ENCODE measurements at places on chromosomes 7 and 10.

DNA sequence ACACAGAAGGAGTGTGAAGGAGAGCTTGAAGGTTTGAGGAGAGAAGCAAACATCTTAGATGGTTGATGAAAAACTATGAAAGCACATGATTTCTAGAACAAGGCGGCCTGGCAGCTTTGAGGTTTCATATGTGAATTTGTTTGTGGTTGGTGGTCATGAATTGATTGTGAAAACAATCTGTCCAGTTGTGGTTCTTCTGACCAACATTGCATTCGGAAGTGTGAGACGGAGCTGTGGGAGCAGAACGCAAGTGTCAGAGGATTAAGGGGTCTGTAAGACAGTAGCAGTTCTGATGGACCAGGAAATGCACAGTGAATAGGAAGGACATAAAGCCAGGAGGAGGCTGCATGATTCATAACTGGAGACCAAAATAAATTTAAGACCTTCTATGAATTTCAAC is 594.6 kb downstream of the NXPH1 start:
- DNase-seq: no peak

DNA sequence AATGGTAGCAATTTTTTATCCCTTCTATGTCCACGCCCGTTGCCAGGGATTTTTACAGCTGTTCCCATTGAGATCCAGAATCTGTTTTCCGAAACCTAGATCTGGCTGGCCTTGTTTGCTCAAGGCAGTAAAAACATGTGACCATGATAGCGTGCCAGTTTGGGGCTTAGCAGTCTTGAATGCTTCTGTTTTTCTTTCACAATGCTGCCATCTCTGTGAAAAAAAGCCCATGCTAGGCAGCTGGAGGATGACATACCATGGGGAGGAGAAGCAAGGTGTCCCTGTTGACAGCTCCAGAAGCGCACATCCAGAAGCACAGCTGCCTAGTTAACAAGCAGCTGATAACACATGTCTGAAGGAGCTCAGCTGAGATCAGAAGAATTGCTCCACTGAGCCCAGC is 2.2 kb upstream of the ZNF92 start:
- no peak for DNase-seq

DNA sequence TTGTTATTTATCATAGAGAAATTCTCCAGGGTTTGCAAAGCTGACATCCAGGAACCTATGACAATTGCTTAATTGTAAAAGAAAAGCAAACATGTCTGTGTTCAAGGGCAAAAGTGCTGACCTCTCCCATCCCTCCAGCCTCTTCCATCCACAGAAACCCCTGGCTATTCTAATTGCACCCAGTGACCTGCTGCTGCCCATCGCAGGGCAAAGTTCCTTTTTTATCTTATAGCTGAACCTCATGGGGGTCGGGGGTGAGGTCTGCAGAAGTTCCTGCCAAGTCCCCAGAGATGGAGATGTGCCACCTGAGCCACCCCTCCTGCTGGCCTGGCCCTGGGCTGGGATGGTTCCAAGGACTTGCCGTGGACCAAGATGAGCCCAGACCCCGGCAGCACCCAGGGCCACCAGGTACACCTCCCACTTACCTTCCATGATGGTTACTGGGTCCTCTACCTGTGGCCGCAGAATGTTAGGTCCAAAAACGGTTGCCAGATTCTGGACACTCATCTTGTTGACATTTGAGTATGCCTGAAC is 146.5 kb downstream of the MAPK8 start:
- DNase-seq: no peak

- DNase-seq: no peak
Measured at GRCh38 chr10:92690211-92690914, 608 bp downstream of the HHEX start.

DNA sequence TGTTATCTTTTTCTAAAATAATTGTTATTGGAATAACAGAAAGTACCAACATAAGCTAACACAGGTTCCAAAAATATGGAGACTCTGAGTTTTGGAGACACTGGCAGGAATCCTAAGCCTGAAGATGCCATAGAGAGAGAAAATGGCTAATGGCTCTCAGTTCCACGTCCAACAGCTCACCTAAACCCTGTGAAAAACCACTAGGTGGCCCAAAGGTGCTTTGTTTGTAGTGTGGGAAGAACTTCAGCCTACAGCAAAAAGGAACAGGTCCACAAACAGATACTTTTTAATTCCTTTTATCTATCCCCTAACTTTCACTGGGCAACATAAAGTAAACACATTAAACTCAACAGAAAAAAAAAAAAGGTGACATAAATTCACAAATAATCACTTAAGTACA is 272.3 kb downstream of the SEMA3D start:
- DNase-seq: no peak

Data from SW 1271 (cell line).